Activated T-helper 9 cell treated with anti-CD3 and anti-CD28 coated beads, Interleukin-2, amount 50 U/mL, for 16 hours (primary cell): ENCODE measurements at places on chromosomes 13 and 19.

- DNase-seq: no peak
Measured at GRCh38 chr13:50707628-50708027, 135.9 kb downstream of the DLEU7 start.

DNA sequence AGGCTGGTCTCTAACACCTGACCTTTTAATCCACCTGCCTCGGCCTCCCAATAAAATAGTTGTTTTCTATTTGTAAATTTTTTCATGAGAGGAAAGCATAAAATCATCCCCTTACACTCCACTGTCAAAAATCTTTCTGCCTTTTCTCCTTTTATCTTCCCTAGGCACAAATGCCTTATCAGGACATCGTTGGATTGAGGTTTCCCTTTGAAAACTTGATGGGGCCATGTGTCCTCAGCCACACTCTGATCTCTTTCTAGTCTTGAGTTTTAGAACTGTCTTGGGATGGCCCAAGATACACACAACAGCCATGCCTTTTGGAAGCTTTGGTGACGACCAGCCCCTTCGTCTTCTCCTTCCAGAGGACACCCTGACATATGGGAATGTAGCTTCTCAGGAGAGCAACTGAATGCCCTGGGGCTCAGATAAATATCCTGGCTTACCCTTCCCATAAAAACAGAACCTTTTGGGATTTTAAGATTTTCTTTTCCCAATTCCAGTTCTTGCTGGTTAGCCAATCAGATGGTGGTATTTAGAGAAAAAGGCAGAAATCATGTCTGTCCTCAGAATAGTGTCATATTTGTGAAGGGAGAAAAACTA lies 112.4 kb downstream of the ZNF429 start:
- no peak for DNase-seq

GRCh38 chr13:109400209-109400608 lies 386.2 kb downstream of the IRS2 start:
- no peak for DNase-seq

- DNase-seq: no peak
Measured at GRCh38 chr19:45848922-45849321, 14.0 kb downstream of the SYMPK start.

- DNase-seq: no peak
Measured at GRCh38 chr13:24644036-24644435, 36.2 kb upstream of the ATP12A start.

DNA sequence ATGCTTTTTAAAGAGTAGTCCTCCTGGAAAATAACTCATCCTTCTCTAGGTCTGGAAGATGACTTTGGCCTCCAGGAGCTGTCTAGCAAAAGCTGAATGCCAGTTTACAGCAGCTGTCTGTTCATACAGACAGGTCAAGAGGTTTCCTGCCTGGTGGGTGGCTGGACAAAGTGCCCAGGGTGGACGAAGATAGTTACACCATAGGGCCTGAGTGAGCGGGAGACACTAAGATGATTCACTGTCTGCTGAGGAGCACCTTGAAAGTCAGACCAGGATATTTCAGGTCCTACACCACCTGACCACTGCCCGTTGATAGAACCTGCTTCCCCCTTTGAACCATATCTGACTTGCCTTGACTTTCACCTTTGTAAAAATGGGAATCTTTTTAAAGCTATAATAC lies 49.2 kb upstream of the RCBTB2 start:
- DNase-seq: no peak
